ENCODE measurements at places on chromosomes 7 and 10.
A peak's percentile ranks its signal among the peaks of the same experiment; 100 is the strongest.

DNA sequence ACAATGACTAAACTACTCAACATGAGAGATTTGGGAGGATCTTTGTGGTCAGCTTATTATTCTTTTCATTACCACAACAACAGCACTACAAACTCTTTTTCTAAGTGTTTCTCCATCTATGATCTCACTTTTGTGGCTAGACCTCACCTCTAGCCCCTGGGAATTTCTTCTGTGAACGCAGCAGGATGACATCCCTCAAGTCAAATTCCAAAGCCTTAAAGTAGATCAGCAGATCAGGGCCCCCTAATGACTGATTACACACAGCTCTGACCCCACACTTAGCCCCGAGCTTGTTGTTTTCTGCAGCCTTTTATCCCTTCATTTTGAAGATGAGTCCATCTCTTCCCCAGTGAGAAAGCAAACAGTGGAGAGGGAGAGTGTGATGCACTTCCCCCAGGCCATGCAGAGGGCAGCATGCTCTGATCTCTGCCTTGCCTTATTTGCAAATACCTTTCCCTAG is 27.3 kb downstream of the TFAM start:
- peak; percentile 93 for DNase-seq

DNA sequence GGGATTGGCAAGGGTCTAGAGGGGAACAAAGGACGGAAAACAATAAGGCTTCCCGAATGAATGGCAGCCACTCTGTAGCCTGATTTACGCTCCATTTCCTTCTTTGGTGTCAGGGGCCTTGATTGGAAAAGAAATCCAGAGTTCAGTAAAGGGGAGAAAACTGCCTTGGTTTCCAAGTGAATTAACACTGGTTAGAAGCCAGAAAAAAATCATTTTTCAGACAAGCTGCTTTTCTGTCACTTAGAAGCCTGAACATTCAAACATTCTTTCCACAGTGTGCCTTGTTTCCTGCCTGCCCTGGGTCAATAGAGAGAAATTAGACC is 283 bp upstream of the TRDMT1 start:
- DNase-seq: no peak

DNA sequence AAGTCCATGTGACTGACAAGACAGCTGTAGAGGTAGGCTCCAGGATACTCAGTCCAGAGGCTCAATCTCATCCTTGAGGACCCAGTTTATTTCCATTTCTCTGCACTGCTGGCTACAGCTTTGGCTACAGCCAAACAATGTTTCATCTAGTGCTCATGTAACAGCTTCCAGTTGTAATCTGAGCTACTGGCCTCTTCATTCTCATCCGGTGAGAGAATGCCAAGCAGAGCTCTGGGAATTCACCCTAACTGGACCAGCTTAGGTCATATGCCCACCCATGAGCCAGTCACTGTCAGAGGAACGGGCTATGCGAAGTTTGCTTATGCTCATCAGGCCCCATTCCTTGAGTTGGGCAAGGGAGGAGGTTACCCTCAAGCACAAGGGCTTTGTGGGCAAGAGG is 192.9 kb downstream of the EVX1 start:
- no peak for DNase-seq

DNA sequence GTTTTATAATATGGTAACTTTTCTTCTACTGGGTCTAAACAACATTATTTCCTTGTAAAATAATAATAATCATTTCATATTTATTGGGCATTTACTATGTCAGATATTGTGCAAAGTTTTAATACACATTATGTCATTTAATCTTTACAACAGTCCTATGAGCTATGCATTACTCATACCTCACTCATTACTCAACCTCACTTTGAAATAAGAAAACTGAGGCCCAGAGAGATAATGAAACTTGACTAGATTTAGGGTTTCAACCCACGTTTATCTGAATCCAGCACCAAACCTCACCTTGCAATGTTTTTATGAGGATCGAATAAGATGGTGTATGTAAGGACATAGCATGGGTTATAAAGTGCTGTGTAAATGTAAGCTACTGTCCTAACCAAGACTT is 153.2 kb upstream of the SLC13A1 start:
- no peak for DNase-seq

DNA sequence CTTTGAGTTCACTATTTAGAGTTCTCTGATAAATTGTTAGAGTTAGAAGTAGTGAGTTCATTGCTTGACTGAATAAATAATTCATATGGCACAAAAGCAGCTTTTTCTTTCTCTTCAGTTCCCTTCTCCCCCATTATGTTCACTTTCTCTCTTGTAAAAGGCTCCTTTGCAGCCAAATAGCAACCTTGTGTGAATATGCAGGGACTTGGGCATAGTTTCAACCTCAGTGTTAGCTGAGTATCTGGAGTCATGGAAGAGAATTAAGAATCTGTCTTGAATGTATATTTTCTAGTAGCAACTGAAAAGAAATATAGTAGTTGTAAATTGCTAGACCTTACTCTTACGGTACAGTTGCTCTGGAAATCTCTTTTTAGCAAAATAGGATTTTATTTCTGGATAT is 31.9 kb downstream of the ZEB1 start:
- no peak for DNase-seq

GRCh38 chr10:131219584-131219886 is 92.0 kb downstream of the TCERG1L start:
- DNase-seq: no peak

DNA sequence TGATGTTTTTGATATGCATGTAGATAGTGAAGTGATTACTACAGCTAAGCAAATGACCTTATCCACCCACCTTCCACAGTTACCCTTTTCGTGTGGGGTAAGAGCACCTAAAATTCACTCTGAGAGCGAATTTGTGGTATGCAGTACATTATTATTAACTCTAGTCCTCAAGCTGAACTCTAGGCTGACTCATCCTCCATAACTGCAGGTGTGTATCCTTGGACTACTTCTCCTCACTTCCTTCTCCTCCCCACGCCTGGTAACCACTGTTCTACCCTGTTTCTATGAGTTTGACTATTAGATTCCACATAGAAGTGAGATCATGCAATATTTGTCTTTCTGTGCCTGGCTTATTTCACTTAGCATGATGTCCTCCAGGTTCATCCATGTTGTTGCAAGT is 484.6 kb downstream of the GATA3 start:
- DNase-seq: no peak

DNA sequence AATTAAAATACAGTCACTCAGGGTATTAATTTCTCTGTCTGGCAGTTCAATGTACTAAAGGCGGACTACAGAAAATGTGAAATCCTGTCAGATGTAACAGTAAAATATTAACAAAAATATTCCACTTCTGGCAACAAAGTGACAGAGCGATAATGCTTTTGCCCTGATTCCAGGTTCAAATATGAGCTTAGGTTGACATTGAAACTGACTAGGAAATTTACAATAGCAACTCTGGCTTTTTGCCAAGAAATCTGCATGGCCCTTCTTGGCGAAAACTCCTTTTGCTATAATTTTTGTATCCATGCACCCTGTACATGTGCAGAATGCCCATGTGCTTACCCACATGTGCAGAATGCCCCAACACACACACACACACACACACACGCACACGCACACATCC is 552.2 kb downstream of the MDFIC start:
- DNase-seq: no peak

GRCh38 chr10:103717341-103718246 is 137.8 kb downstream of the SH3PXD2A start:
- no peak for DNase-seq

- DNase-seq: no peak
Observed at GRCh38 chr7:35805876-35806275, 5.0 kb downstream of the SEPTIN7 start.

- no peak for DNase-seq
Observed at GRCh38 chr10:75140246-75140645, 28.8 kb downstream of the SAMD8 start.

DNA sequence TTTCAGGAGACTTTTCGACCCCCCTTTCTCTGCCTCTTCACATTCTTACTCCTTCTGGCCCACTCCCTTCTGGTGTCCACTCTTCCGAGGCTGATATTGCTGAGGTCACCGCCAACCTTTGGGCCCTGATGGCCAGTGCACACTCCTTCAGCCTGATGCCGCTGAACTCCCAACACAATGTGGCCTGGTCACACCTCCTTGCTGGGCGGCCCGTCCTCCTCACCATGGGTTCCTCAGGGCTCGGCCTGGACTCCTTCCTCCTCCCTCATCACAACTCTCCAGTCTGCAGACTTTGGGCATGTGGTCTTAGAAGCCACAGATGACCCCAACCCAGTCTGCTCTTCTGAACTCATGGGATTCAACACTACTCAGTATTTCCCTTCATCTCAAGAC is 583.0 kb upstream of the MGMT start:
- no peak for DNase-seq

GRCh38 chr7:26307226-26307625 is 15.6 kb downstream of the SNX10 start:
- DNase-seq: no peak

DNA sequence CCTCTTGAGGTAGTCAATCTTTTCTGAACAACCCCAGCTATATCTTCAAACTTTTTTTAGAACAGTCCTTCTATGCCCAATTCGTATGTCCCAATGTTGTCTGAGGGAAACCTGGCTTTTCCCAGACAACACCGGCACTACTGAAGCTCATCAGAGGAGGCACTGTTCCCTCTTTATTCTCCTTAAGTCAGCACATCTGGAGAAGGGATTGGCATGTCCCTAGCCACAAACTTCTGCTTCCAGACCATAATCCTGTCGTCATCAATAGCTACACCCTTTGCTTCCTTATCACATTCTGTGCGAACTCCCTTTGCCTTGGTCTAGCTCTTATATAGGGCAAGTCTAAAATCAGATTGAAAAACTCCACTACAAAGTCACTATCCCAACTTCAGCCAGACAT is 22.9 kb downstream of the PON3 start:
- no peak for DNase-seq

DNA sequence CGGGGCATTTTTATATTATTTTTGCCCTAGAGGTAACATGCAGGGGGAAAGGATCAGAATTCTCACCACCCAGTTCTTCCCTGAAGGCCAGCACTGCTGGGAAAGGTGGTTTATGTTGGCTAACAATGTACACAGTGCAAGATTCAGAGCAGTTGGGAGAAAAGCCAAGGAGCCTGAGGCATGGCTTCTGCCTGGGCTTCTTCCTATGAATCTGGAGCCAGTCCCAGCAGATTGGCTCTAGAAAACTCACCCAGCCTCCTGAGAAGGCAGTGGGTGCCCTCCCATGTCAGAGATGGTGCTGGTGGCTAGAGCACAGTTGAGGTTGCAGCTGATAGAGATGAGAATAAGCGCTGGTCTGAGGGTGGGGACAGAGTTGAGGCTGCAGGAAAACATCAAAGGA is 44.7 kb upstream of the GPR26 start:
- DNase-seq: no peak

- no peak for DNase-seq
Observed at GRCh38 chr7:254337-255037, 35.5 kb upstream of the FOXL3 start.

- DNase-seq: no peak
Observed at GRCh38 chr10:56991591-56992069, 630.6 kb upstream of the ZWINT start.

GRCh38 chr10:61836888-61837754 is 64.4 kb upstream of the ARID5B start:
- no peak for DNase-seq

GRCh38 chr7:34758111-34758601 is 100.1 kb downstream of the NPSR1 start:
- no peak for DNase-seq

- no peak for DNase-seq
Observed at GRCh38 chr10:5583525-5584175, 58.9 kb downstream of the CALML3 start.

- DNase-seq: no peak
Observed at GRCh38 chr10:131053192-131053591, 258.3 kb downstream of the TCERG1L start.

- DNase-seq: no peak
Observed at GRCh38 chr10:28925121-28925663, 247.9 kb downstream of the BAMBI start.

DNA sequence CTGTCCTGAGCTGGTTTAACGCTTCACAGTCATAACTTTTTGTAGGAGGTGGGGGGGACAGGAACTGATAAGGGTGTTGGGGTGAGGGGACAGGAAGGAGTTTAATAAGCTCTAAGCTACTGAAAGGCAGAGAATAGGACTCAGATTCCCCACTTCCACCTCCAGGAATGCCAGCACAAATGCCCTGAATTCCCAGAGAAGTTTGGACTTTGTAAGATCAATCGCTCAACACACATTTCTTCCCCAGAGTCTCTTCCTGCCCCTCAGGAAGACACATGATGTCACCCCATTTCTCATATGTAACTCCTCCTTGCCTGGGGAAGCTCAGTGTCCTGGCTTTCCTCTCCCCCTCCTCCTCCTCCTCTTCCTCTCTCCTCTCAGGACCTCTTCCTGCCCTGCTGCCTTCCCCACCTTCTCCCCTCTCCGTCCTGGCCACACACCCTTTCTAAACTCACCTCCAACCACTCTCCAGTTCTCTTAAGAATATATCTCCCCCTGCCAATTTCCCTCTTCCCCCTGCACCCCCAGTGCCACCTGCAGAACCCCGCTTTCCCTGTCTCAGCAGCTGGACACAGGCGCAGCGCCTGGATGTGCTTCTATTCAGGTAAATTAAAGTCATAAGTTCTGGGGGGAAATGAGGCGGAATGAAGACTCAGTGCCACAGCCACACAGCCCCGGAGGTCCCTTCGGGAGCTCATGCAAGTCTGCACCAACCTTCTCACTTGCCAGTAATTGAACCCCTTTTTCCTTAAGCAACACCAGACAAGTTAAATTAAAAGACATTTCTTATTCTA is 5.3 kb upstream of the LOXL4 start:
- DNase-seq: no peak

DNA sequence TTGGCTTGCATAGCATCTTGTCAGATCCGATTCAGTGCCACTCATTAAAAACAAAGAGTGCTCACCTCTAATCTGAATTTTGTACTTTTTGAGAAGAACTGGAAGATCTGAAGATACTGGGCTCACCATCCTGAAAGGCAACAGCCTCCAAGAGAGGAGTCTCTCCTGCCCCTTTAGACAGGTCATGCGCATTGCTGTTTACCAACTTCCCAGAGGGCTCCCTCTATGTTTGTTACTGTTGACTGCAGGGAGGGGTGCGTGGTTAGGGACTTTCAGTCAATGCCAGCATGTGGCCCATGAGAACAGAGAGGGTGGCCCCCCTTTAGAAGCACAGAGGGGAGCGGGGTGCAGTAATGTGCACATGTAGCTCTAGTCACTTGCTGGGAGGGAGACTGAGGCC is 33.2 kb upstream of the CABCOCO1 start:
- no peak for DNase-seq

GRCh38 chr7:46357290-46357689 is 436.2 kb upstream of the IGFBP3 start:
- no peak for DNase-seq

- no peak for DNase-seq
Observed at GRCh38 chr10:132648851-132649528, 111.4 kb downstream of the INPP5A start.

Data from brain pericyte (primary cell).